ENCODE measurements at places on chromosomes 6 and 20.

DNA sequence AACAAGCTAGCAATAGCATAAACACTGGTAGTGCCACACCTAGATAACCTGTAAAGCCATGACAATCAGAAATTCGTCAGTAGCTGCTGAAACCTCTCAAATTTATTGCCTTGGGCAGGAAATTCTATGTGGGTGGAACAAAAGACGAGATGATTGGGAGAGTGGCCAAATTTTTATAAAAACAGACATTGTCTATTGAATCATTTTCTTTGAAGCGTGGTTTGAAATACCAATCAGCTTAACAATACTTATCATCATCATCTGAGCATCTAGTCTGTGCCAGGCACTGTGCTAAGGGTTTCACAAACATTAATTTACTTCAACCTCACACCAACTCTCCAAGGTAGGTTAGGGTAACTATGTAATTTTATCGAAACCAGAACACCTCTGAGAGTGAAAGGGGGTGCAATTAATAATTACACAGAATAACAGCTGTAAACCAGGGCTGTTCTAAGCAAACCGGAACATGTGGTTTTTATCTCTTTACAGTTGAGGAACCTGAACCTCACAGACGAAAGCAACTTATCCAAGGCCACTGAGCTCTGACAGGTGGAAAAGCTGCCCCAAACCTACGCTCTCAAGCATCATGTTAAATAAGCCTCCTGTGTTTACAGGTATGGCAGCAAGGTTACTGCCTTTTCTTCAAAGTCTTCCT is 43.4 kb downstream of the NHSL1 start:
- no peak for DNase-seq

GRCh38 chr20:53921443-53921973 is 148.9 kb downstream of the BCAS1 start:
- no peak for DNase-seq

DNA sequence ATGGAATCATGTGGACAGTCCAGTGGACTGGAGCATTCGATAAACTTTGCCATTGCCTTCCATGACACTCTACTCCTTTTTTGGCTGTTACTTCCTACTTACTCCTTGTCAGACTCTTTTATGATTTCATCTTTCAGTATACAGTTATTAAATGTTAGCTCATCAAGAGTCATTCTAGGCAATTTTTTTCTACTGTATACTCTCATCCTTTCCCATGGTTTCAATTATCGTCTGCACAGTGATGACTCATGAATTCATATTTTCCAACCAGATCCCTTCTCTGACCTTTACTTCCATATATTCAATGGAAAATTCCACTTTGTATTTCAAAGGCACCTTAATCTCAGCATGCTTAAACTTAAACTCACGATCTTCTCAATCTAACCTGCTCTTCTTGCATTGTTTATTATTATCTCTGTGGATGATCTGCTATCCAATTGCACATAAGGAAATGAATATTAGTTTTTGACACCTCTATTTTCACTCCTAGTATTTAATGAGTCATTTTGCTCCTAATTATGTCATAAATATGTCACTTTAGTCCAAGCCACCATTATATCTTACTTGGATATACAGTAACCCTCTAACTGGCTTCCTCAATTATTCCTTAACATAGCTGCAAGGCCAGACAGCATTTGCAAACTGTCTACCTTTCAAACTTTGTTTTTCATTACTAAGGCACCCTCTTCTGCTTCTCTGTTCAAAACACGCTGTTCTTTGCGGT is 427.5 kb downstream of the PHF3 start:
- no peak for DNase-seq

DNA sequence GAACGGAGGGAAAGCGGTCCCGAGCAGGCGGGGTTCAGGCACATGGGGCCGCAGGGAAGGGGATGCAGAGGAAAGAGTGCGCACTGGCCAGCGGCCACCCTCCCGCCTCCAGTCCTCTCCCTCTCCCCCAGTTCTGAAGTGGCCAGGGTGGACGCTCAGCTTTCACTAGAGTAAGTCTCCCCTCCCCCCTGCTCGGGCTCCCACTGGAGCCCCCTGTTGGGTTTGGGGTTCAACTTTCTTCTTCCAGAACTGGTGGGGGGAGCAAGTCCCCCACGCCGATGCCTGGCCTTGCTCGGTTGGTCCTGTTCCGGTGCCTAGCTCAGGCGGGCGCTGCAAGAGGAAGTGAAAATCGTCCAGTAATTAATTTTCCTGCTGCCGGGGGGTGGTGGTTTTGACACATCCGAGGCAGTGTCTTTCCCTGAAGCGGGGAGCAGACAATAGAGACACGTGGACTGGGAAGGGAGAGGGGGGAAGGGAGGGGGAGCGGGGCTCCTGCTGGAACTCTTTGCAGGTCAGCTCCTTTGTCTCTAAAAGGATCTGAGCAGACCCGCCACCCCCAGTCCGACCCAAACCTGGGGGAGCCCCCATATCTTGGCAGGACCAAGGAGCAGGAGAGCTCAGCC is 824 bp upstream of the SCRT2 start:
- DNase-seq, result no peak

DNA sequence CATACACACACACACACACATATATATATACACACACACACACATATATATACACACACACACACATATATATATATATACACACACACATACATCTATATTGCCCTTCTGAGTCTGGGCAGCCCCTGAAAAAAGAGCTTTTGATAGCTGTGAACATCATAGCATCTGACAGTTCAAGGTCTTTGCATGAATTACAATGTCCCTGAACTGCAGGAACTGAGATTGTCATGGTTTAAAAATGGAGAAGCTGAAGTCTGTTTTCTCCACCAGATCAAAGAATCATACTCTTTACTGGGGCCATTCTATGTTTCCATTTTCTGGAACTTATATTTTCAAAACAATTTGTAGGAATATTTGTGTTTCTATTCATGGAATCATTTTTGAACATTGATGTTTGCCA is 189.8 kb downstream of the ZDHHC14 start:
- DNase-seq, result no peak

GRCh38 chr6:30759575-30760239 is 15.4 kb upstream of the IER3 start:
- DNase-seq, result no peak

- DNase-seq, result no peak
These were observed 196.2 kb downstream of the TBC1D7 start for GRCh38 chr6:13131935-13132661.

DNA sequence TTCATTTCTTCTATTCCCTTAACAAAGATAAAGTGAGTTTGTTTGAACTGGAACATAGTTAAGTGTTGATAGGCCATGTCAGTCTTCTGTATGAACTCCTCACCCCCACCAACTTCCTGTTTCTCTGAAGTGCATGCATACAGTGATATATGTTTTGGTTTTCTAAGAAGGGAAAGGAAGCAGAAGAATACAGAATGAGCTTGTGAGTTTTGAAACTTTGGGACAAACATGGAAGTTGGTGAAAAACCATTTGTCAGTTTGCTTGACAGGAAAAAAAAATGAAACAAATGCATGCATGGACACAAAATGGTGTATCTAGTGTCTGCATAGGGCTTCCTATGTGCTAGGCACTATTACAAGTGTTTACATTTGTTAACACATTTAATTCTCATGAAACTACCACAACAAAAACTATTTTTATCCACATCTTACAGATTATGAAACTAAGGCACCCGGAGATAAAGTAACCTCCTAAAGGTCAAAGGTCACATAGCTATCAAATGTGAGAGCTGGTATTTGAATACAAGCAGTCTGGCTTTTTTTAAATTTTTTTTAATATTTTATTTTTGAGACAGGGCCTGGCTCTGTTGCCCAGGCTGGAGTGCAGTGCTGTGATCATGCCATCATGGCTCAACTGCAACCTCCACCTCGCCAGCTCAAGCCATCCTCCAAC is 105.9 kb downstream of the ADGRB3 start:
- no peak for DNase-seq

DNA sequence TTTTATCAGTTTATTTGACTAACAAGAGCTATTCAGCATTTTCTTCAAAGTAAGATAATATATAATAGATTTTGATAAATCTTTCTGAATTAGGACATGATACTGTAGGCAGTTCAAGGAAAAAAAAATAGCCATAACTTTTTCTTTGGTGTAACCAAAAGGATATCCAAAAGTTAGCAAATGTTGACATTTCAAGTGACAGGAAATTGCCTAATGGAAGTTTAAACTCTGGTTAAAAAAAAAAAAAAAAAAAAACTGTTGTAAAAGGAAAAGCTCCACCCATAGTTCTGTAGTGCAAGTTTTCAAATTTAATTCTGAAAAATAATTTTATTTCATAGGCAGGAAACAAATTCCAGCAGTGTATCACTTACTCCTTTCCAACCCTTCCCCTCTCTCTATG is 18.8 kb downstream of the HEBP2 start:
- no peak for DNase-seq

DNA sequence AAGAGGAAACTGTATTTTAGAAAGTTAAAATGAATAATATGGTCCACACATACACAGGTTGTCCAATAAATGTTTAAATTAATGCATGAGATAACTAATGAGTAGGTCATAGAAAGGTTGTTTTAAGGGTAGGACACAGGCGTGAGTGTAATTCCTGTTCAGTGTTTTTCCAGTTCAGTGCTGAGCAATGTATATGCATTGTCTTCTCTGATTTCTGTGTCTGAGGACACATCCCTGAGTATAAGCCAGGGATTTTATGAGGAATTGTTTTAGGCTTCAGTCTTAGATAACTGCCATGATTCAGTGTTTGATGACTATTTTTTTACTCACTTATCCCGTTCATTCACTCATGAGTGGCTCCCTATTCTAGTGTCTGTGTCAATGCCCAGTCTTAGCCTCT is 298.5 kb upstream of the TBX18 start:
- no peak for DNase-seq

- no peak for DNase-seq
These were observed 154.3 kb upstream of the RPS6KA2 start for GRCh38 chr6:166781331-166781730.

GRCh38 chr6:2579241-2579761 is 171.4 kb downstream of the MYLK4 start:
- no peak for DNase-seq

- no peak for DNase-seq
These were observed 246.1 kb upstream of the AFDN start for GRCh38 chr6:167580619-167580911.

DNA sequence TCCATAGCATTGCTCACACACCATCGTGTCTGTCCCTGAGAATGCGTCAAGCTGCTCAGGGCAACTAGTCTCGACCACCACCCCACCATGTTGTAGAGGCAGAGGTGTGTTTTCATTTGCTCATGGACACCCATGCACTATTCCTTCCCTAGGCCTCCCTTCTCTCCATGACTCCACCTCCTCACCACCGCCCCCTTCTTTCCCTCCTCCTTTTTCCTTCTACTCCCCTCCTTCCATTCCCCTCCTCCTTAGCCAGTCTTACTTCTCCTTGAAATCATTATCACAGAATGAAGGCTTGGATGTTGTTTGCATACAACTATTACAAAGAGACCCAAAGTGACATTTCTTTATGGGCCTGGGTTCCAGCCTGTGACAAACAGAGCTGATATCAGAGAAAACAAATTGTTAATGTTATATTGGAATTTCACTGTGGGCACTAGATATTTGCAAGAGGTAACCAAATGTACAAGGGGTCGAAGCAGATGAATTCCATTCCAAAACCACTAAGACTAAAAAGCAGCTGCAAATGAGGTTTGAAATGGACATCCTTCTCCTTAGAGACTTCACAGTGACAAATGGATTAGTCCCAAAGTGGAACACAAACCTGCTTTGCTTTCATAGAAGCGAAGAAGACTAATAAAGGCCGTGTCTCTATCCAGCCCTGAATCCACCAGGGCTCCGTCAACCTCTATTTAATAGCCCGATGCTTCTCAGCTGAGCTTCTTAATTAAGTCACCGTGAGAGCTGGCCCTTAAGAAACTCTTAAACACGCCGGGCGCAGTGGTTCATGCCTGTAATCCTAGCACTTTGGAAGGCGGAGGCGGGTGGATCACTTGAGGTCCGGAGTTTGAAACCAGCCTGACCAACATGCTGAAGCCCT is 275.8 kb upstream of the SULF2 start:
- no peak for DNase-seq

GRCh38 chr6:118581489-118581959 is 33.4 kb downstream of the PLN start:
- DNase-seq, result no peak

DNA sequence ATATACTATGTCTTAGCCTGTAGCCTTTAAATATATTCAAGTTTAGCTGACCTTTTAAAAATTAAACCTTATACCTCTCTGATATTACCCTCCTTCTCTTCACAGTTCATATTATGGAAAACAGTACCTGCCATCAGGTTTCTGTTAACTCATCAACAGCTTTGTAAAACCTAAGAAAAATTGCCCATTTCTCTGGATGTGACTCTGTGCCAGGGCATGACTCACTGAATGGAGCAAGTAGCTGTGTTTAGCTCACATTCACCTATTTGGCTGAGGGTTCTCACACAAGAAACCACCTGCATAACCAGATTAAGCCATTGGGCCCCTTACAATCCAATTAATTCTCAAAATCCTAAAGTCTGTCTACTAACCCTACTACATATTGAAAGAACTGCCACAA is 678.8 kb upstream of the MARCKS start:
- DNase-seq, result no peak

GRCh38 chr6:40477246-40478126 is 109.7 kb downstream of the LRFN2 start:
- DNase-seq, result no peak

GRCh38 chr6:135576055-135576454 is 78.5 kb upstream of the AHI1 start:
- no peak for DNase-seq

DNA sequence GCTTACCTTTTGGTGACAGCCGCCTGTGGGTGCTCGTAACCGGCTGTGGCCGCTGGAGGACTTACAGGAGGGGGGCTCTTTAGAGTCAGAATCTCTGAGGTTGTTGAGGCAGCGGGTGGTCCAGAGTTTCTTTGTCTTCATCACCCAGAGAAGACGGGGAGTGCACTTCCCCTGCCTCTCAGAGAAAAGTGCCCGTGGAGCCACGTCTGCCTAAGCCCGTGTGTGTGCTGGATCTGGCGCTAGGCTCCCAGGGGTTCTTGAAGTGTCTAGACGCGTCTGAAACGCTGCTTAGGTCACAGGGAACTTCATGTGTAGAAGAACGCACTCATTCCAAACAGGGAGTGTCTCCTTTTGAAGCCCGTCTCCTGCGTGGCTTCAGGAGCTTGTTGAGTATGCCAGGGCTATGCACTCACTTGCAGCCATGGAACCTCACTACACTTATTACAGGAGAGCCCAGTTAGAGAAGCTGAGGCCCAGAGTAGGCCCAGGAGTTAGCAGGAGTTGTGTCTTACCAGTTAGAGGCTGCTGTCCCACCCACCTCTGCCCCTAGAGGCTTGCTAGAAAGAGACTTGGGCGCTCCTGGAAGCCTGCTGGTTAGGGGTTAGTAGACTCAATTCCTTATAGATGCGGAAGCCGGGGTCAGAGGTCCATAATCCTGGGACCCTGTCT is 1.3 kb downstream of the LSM14B start:
- no peak for DNase-seq

All from cerebellum (tissue), 4 donors.